Astrocyte (in vitro differentiated cells and primary cell): ENCODE measurements at places on chromosomes 16 and 17.

GRCh38 chr16:27214084-27214961 is 11.0 kb downstream of the KDM8 start:
- DNase-seq = no peak

GRCh38 chr16:81502396-81503070 is 57.9 kb downstream of the CMIP start:
- no peak for DNase-seq

DNA sequence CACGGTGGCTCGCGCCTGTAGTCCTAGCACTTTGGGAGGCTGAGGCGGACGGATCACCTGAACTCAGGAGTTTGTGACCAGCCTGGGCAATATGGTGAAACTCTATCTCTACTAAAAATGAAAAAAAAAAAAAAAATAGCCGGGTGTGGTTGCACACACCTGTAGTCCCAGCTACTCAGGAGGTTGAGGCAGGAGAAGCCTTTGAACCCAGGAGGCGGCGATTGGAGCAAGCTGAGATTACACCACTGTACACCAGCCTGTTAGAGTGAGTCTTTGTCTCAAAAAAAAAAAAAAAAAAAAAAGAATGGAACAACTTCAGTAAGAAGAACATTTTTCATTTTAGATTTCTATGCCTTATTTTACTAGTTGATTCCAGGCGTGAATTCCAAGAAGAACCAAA is 2.7 kb downstream of the NUP85 start:
- DNase-seq = no peak

GRCh38 chr17:21278450-21279197 is 5.9 kb upstream of the MAP2K3 start:
- no peak for DNase-seq

DNA sequence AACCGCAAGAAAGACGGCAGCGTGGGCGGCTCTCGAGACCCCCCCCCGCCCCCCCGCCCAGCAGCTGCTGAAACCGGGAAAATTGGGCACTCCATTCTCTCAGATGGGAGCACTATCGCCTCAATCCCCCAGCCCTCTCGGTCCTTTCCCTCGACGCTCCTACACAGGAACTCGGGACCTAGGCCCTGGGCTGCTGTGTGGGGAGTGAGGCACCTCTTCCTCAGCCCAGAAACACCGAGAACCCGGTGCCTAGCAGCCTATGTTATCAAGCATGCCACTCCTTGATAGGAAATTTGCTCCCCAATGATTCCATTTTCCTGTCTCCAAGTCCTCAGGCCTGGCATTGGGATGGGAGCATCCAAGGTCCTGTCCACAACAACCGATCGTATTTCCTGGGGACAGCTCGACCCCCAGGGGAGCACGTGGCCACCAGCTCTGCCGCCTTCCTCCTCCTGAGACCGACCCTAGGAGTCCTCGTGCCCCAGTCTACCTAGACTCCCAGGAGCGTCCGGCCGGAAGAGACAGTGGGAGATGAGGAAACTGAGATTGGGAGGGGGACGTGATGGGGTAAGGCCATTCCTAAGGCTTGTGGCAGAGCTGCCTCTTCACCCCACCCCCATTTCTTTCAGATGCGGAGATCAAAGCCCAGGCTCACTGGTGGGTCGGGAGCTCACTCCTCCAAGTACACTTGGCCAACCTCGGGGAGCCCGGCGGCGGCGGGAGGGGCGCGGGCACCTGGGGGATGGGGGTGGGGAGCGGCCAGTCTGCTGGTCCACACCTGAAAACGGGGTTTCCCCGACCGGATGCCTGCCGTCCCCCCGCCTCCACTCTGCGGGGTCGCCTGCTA is 17.5 kb upstream of the CBX8 start:
- no peak for DNase-seq

- DNase-seq = no peak
Observed at GRCh38 chr16:1763521-1764511, 7.5 kb downstream of the NME3 start.

GRCh38 chr17:48551596-48552465 is 6.9 kb upstream of the HOXB2 start:
- peak; percentile 26 for DNase-seq

GRCh38 chr17:82053130-82053529 is 1.4 kb downstream of the GPS1 start:
- no peak for DNase-seq

DNA sequence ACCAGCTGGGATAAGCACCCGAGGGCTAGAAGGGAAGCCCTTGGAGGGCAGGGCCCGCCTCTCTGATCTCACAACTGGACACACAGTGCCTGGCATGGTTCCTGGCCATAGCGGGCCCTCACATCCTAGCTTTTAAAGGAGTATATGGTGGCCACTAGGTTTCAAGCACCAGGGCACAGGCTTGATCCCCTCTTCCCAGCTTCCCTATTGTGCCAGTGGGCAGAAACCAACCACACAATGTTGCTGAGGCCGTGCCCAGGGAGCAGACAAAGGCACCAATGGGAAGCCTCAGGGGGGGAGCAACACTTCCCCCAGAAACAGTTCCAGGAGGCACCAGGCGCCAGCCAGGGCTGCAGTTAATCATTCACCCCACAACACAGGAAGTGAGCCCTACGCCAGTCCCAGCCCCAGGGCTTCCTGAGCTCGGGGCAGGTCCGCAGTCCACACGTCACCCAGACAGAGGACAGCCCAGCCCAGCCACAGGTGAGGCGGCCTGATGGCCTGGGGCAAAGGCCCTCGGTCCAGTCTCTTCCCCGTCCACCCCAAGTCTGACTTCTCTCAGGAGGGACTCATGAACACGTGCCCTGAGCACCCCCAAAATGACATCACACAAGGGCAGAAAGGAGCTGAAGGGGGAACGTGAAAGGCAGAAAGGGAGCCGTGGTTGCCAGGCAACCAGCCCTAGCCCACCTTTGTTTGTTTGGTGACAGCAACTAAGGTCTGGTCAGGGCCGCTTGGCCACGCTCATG is 12.8 kb downstream of the SMIM5 start:
- no peak for DNase-seq

DNA sequence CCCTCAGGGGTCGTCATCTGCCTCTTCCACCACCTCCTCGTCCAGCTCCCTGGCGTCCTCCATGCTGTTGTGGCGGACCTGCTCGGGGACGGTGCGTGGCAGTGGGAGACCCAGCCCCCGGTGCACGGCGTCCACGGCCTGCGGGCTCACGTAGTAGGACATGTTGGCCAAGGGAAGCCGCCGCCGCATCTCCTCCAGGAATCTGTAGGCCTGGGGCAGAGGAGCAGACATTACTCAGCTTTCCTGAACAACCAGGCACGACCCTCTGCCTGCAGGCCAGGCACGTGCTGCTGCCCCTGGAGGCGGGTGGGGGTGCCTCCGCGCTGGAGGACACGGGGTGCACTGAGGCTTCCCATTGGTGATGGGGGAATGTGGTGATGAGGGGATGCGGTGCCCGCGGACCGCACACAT is 17.8 kb downstream of the TELO2 start:
- DNase-seq = no peak

DNA sequence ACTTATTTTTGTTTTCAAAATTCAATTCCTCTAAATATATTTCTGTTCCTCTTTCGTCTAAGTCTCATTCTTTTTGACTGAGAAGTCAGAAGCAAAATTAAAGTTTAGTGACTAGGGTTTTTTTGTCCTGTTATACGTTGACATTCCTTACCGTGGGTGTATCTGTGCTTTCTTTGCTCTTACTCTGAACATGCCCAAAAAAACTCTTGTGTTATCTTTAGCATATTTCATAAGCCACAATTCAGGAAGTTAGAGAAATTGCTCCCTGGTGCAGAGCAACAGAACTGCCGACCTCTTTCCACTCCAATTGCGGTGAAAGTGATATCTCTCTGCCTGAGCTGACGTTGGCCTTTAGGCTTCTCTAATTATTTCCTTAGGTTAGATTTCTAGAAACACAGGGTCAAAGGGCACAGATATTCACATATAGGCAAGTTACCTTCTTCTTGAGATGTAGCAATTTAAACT is 65.7 kb downstream of the CENPV start:
- DNase-seq = peak; percentile 89

DNA sequence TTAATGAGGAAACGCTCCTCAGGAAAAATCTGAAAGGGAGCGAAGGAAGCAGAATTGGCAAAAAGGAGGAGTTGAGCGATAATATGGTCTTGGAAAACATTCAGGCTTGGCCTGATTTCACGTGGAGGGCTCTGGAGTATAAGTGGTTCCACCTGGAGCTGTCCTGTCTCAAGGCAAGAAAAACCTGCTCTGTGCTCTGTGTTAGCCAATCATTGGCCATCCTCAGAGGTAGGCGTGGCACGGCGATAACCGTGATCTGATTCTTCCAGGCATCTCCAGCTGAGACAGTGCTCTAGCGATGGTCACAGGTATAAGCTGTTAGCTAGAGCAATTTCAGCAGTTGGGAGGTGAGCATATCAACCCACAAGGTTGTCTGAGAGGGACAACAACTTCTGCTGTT is 450.5 kb upstream of the MAF start:
- DNase-seq = no peak

- DNase-seq = no peak
Observed at GRCh38 chr17:48528153-48528935, 2.5 kb downstream of the HOXB1 start.

DNA sequence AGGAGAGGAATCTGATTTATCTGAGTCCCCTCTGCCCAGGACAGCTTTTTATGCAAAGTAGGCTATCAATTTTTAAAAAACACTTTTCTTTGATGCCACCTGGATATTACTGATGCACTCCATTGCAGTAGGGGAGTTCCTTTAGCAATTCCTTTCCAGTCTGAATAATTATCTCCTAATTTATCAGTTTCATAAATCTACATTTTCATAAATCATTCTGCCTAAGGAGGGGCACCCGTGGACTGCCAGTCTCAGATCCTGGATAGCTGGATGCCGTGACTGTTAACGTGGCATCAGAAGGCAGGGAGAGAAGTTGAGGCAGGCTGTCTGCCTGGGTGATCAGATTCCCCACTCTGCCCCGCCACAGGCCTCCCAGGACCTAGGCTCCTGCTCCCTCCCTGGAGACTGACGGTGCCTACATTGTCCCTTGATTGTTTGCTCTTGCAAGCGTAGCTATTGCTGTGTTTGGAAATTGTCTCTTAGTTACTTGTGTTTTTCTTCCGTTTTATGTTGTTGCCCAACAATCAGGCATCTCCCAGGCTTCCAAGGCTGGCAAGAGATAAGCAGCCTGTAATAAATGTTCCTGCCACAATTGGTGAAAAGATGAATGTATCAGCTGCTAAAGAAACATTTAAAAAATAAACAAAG is 75.2 kb downstream of the KATNIP start:
- peak; percentile 43 for DNase-seq

DNA sequence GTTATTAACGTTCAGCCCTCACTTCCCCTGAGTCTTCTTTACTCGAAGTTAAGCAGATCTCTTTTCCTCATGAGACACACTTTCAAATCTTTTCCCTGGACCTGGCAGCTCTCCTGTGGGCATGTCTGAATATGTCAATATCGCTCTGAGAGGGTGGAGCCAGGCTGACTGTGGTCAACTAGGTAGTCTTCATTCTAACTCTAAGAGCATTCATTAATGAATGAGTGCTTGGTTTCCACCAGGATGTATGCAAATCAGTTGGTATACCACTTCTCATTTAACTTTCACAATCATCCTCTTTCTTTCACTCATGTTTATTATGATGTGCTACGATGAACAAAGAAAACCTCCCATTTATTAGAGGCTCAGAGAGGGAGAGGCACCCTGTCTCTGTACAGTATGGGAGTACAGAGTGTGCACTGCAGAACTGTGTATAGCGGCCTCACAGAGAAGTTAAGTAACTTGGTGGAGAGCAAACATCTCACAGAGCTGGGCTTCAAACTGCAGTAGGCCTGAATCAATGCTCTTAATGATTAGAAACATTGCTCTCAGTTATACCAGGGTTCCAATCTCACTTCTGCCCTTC is 39.9 kb downstream of the OTOA start:
- no peak for DNase-seq

- DNase-seq = no peak
Observed at GRCh38 chr17:9003355-9004131, 17.8 kb upstream of the NTN1 start.
